ENCODE measurements at places on chromosomes 6 and 20.
A peak's percentile ranks its signal among the peaks of the same experiment; 100 is the strongest.

GRCh38 chr6:3630258-3630835 is 121.2 kb downstream of the PXDC1 start:
- no peak for DNase-seq

GRCh38 chr6:114595591-114595990 is 252.8 kb upstream of the HS3ST5 start:
- no peak for DNase-seq

- DNase-seq, result no peak
Observed at GRCh38 chr6:3213334-3213695, 14.1 kb downstream of the TUBB2B start.

DNA sequence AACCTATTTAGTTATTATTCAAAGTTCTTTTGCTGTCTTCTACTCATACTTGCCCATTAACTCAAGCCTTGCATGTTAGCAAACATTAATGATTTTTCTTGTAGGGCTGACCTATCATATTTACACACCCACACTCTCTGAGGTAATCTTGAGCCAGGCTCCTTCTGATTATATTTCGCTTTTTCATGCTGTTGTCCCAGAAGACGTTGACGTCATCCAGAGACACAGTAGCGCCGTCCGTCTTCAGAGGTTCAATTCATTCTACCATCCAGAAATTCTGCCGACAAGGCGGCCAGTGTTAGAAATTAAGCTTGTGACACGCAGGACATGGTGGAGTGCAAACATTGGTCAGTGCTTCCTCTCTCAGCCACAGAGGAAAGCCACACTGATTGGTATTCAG is 584.7 kb downstream of the BMP2 start:
- no peak for DNase-seq

GRCh38 chr6:22145823-22146677 is 150.8 kb downstream of the PRL start:
- DNase-seq, result peak; percentile 78

DNA sequence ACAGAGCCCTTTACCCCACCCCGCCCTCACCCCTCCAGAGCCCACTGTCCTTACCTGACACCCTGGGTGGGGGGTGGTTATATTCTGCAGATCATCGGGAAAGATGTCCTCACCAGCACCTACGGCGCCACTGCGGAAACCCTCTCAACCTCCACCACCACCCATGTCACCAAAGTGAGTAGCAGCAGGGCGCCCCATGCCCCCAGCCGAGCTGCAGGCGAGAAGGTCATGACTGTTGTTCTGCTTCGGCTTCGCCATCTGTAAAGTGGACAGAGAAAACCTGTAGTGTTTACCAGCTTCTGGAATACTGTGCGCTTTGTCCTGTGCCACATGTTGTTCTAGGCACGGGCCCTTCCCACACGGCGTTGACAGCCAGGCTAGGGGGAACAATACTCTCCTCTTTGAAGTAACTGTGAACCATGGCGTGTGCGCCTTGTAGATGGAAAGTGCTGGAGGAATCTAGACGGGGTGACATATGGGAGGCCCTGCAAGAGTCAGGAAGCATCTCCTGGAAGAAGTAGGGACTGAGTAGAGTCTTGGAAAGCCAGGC is 16.5 kb upstream of the AAR2 start:
- peak; percentile 44 for DNase-seq

DNA sequence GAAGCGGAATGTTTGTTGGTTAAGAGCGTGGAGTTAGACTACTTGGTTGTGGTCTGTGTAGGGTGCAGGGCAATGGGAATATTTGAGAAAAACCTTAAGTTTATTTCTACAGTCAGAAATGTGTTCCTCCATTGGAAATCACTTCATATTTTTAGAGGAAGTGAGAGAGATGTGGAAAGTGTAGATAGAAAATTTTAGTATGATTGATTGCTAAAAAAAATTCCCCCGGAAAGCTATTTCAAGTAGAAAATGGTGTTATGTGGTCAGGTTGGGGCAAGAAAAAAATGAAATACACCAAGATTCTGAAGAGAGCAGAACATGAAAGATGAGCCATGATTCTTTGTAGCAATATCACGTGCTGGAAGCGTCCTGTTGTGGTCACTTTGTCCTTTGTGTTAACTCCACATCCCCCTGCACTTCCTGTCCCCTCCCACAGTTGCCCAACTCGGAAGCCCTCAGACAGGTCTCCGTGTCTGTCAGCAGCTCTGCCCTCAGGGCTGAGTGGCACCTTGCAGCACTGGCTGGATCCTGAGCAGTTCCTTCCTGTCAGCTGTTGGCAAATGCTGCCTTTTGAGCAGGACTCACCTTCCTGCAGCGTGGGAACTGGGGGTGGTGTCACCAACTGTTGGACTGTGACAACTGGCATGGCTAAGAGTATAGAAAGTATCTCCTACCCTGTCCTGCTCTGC is 137.5 kb upstream of the SLC24A3 start:
- no peak for DNase-seq

DNA sequence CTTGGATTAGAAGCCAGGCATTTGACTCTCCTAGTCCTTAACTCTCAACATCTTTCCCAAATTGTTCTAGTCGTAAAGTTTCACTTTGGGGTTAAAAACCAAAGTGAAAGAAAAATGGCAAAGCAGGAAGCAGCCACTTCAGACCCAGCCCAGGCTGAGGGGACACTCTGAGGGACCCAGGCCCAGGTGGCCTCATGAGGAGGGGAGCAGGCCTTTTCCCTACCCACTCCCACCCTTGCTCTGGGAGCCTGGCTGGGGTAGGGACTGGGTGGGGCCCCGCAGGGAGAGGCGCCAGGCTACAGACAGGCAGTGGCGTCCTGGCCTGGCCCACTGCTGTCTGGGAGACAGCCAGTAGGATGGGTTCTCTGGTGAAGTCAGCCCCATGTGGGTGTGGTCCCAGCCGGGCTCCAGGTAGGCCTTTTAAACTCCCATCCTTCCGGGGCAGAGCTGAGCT is 68.7 kb upstream of the MYL9 start:
- no peak for DNase-seq

GRCh38 chr20:45836841-45837240 is 3.2 kb downstream of the SNX21 start:
- DNase-seq, result no peak

- no peak for DNase-seq
Observed at GRCh38 chr6:102215425-102215824, 821.9 kb downstream of the GRIK2 start.

DNA sequence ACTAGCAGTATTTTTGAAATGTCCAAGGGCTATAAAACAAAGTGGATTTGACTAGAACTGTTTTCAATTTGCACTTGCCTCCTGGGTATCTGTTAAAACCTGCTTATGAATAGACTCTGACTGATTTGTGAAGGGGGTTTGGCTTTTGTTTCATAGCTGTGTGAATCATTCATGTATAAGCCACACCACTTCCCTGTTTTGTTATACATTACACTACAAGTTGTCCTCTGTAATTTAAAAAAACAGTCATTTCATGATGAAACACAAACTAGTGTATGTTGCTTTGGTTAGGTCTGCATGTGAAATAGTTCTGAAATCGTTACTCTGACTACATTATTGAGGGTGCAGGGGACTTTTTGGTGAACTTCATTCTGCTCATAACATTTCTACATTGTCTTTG is 121.7 kb downstream of the NKAIN2 start:
- DNase-seq, result no peak

- DNase-seq, result no peak
Observed at GRCh38 chr20:58590679-58591473, 60.2 kb upstream of the STX16 start.

DNA sequence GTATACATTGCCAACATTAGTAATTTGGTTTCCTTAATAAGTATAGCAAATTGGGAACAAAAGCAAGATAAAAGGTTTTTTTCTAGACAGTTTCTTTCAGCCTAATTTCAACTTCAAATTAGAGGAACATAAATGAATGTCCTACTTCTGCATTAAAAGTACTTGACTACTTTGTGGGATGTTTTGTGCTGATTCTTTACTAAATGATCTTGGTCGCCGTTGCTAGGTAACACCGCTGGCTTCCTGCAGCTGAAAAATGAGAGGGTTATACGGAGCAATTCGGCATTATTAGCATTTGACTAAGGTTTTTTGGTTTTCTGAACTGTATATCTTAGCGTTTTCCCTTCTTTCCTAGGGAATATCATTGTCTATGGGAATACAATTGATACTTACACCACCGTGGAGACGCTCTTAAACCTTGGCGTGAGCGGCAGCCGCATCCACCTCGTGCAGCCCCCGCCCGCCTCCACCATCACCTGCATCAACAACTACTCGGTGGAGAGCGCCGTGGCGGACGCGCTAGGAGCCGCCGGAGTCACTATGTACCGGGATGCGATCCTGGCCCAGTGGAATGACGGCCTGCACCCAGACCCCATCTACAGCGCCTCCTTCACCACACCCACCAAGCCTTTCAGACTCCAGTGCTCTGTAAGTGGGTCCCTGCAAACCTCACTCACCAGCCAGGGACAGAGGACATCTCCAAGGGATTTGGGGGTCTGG is 90.9 kb upstream of the INSM1 start:
- no peak for DNase-seq

All from hippocampal formation (tissue), 2 donors.